Activated naive CD4-positive, alpha-beta T cell treated with anti-CD3 and anti-CD28 coated beads for 36 hours (primary cell): ENCODE measurements at places on chromosomes 6 and 20.

DNA sequence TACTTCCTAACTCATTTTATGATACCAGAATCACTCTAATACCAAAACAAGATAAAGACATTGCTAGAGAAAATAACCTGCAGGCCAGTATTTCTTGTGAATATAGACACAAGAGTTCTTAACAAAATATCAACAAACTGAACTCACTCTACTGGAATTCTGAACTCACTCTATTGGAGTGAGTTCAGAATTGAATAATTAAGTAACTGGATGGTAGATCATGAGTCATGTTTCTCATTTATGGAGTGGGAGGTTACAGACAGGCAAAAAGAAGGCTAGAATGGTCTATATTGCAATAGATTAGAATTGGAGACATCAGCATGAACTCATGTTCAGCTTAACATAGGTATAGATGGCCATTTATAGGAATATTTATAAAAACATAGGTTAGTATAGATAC is 26.6 kb upstream of the C6orf58 start:
- DNase-seq = no peak

- no peak for DNase-seq
Measured at GRCh38 chr20:19074356-19074755, 138.1 kb upstream of the SLC24A3 start.

DNA sequence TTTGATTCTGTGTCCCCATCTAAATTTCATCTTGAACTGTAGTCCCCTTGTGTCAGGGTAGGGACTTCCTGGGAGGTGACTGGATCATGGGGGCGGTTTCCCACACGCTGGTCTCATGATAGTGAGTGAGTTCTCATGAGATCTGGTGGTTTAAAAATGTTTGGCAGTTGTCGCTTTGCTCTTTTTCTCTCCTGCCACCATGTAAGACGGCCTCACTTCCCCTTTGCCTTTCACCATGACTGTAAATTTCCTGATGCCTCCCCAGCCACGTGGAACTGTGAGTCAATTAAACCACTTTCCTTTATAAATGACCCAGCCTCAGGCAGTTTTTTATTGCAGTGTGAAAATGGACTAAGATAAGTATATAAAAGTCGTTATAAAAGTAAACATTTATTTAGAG is 80.5 kb upstream of the SGK1 start:
- peak; percentile 44 for DNase-seq

- no peak for DNase-seq
Measured at GRCh38 chr6:33693186-33694105, 18.1 kb downstream of the UQCC2 start.

- no peak for DNase-seq
Measured at GRCh38 chr6:169960003-169960344, 208.6 kb downstream of the ERMARD start.

DNA sequence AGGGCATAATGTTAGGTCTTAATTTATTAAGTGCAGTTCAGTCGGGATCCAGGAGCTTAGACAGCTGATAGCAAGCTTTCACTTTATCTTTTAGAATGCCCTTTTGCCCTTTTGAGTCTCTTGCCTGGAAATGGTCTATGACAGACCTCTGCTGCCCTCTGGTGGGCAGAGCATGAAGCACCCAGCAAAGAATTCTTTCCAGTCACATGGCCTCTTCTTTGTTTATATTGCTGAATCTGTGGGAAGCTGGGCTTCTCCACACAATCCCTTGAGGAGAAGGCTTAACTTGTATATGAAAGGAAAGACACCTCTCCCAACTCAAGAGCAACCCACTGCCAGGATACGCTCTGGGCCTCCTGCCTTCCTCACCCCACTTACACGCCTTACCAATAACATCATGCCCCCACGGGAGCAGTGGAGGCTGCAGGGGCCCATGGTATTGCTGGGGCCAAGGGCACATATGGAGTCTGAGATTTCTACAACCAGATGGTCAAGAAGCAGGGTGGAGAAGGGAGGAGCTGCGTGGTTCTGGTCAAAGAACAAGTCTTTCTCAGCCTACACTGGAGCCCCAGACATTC is 20.4 kb downstream of the WFDC3 start:
- DNase-seq = peak; percentile 88

- DNase-seq = peak; percentile 90
Measured at GRCh38 chr20:34874094-34874654, 1.5 kb upstream of the GGT7 start.

GRCh38 chr6:11500008-11500407 is 37.5 kb upstream of the TMEM170B start:
- no peak for DNase-seq

DNA sequence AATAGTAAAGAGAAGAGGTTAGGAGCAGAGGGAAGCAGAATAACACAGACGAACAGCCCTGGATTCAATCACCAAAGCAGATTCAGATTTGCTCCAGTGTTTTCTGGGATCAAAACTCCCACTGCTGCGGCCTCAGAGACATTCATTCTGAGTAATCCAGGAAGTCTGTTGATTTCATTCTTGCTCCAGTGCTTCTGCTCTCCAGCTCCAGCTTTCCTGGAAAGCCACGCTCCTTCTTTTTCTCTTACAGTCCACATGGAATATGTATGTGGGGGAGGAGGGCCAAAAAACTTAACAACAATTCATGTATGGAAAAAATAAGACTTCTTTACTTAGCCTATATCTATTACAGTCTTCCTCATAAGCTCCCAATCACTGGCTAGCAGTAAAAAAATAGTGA is 26.4 kb upstream of the UST start:
- no peak for DNase-seq

- no peak for DNase-seq
Measured at GRCh38 chr6:81668615-81669047, 83.8 kb downstream of the TENT5A start.

DNA sequence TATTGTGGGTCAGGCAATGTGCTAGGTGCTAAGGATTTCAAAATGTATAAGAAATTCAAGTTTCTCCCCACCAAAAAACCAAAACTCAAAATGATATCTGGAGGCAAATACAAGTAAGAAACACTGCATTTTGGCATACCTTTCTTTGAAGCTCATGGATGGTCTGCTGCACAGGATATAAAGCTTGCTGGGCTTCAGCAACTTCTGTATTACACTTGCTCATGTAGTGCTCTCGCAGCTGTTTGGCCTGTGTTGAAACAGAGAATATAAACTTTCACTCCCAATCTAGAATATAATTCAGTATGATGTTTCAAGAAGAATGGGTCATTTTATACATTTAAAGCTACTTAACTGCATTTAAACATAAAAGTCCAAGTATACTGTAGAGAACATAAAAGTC is 39.6 kb downstream of the SHPRH start:
- DNase-seq = no peak

- DNase-seq = no peak
Measured at GRCh38 chr20:39155971-39156370, 193.8 kb downstream of the DHX35 start.

GRCh38 chr20:48738399-48739304 is 89.1 kb downstream of the PREX1 start:
- DNase-seq = peak; percentile 88

DNA sequence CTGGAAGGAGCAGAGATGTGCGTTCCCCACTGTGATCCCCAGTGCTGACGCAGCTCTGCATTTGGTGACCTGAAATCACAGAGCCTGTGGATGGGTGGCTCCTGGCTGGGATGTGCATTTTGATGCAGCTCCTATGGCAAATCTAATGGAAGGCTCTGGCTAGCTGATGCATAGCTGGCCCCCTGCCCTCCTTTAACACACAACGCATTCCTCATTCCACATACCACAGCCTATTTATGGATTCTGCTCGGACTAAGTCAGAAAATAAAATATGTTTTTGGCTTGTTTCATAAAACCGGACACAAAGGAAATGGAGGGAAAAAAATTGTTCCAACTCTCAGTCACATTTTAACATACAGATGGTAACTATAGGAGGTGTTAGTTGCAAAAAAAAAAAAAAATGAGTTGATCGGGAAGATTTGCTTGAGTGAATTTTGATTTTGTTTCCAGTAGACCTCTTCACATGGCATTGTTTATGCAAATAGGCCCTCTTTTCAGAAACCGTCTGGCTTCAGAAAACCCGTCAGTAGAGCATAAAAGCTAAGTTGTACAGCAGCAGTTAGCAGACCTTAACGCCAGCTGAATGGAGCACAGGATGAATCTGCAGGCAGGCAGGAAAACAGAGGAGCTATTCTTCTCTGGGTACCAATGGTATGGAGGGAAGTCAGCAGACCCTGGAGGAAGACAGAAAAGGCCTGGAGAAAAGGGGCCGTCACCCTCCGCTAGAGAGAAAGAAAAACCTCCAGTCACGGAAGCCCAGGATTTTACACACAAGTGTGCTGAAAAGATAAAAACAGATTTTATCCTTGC is 215.4 kb downstream of the HDGFL1 start:
- DNase-seq = no peak

- DNase-seq = no peak
Measured at GRCh38 chr20:6975311-6975710, 207.8 kb downstream of the BMP2 start.

- DNase-seq = peak; percentile 68
Measured at GRCh38 chr6:42774201-42774600, 7.7 kb upstream of the BICRAL start.

- no peak for DNase-seq
Measured at GRCh38 chr6:157658301-157658700, 164.7 kb upstream of the SNX9 start.

DNA sequence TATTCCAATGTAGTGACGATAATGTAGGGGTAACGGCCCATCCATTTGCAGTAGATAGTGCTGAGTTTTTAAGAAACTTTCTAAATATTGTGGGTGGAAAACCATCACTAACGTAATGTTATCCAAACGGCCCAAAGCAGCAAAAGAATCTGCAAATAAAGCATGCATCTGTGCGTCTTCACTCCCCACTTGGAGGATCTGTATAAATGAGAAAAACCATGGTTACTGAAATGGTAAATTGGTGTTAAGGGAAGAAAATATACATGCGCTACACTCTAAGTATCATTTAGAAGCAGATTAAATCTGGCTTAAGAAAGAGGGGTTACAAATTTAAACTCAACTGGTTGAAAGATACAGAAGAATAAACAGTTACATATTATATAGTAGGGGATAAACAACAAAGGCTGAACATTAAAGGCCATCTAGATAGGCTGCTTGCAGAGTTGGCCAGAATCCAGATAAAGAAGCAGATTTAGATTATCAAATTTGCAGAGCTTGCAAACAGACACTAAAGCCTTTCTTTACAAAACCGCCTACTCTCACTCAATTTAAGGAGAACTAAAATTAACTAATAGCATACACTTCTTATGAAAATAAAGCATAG is 93.3 kb downstream of the SESN1 start:
- no peak for DNase-seq

DNA sequence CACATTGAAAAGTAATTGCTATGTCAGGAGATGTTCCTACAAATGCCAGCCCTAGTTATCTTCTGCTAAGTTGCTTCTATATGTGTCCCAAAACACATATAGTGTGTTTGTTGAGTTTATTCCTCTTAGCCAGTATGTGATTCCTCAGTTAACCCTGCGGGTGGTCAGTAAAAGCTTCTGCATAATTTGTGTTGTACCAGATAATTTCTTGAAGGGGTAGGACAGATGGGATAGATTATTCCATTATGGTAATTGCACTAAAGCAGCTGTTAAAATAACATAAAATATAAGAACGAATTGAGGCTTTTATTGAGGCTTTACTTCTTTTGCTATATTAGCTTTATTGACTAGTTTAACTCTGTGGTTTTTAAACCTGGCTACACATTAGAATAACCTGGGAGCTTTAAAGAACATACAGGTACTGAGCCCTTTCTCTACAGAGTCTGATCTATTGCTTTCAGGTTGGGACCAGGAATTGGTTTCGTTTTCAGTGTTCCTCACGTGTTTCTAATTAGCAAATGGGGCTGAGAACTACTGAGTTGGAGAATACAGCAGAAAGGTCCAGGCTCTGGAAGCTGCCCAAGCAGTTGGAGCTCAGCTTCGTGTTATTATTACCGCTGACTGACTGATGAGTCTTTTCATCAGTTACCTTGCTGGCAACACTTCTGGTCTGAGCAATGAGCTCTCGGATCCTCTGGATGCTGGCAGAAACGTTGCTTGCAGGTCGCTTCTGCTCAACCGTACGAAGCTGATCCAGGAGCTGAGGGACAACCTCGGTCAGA is 56.9 kb downstream of the FAM229B start:
- DNase-seq = no peak

GRCh38 chr6:143539734-143540133 is 28.2 kb upstream of the FUCA2 start:
- DNase-seq = peak; percentile 9

- no peak for DNase-seq
Measured at GRCh38 chr6:44329858-44330257, 12.6 kb upstream of the SPATS1 start.

GRCh38 chr6:167327391-167327790 is 2.5 kb downstream of the TTLL2 start:
- DNase-seq = no peak

- peak; percentile 59 for DNase-seq
Measured at GRCh38 chr6:24974182-24975171, 38.7 kb upstream of the RIPOR2 start.

GRCh38 chr6:110816677-110817076 is 1.4 kb upstream of the CDK19 start:
- peak; percentile 28 for DNase-seq

- DNase-seq = no peak
Measured at GRCh38 chr6:8857160-8857559, 421.8 kb upstream of the SLC35B3 start.

GRCh38 chr20:46959081-46959692 is 64.5 kb downstream of the EYA2 start:
- no peak for DNase-seq

- no peak for DNase-seq
Measured at GRCh38 chr6:55448451-55448850, 121.2 kb downstream of the GFRAL start.

GRCh38 chr6:37210313-37210968 is 40.5 kb downstream of the PIM1 start:
- peak; percentile 93 for DNase-seq

- no peak for DNase-seq
Measured at GRCh38 chr6:6406715-6407070, 86.2 kb upstream of the F13A1 start.

- DNase-seq = no peak
Measured at GRCh38 chr6:56902641-56903464, 52.1 kb upstream of the BEND6 start.
